ENCODE measurements at places on chromosomes 11 and 22.
A peak's percentile ranks its signal among the peaks of the same experiment; 100 is the strongest.

- DNase-seq, result no peak
These were observed 444 bp downstream of the CAVIN3 start for GRCh38 chr11:6319704-6320410.

DNA sequence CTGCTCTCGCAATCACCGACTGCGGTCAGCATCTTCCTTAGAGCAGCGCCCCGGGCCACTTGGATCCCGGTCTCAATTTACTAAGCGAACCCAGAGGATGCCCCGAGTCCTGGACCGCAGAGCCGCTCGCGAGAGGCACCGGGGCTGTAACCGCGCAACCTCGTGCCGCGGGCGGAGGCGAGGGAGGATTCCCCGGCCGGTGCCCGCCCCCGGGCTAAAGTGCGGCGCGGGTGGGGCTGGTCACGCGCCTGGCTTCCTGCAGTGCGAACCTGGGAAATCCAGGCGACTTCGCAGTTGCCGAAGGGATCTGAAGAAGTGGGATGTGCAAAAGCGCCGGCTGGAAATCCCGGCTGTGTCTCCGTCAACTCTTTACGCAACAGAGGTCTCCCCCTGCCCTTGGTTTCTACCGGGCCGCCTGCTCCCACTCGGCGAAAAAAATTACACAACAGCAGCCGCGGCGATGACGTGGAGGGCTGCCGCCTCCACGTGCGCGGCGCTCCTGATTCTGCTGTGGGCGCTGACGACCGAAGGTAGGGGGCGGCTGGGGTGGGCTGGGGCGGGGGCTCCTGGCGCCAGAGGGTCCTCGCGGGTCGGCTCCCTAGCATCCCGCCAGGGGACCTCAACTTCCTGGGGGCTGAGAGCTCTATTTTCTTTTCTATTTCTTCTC lies at the start of gene NCR3LG1:
NCR3LG1 (plus strand) TSS at position 291 of the 667 bp plus-strand sequence; CDS start at position 461, 170 bp downstream.
- peak; percentile 44 for DNase-seq

DNA sequence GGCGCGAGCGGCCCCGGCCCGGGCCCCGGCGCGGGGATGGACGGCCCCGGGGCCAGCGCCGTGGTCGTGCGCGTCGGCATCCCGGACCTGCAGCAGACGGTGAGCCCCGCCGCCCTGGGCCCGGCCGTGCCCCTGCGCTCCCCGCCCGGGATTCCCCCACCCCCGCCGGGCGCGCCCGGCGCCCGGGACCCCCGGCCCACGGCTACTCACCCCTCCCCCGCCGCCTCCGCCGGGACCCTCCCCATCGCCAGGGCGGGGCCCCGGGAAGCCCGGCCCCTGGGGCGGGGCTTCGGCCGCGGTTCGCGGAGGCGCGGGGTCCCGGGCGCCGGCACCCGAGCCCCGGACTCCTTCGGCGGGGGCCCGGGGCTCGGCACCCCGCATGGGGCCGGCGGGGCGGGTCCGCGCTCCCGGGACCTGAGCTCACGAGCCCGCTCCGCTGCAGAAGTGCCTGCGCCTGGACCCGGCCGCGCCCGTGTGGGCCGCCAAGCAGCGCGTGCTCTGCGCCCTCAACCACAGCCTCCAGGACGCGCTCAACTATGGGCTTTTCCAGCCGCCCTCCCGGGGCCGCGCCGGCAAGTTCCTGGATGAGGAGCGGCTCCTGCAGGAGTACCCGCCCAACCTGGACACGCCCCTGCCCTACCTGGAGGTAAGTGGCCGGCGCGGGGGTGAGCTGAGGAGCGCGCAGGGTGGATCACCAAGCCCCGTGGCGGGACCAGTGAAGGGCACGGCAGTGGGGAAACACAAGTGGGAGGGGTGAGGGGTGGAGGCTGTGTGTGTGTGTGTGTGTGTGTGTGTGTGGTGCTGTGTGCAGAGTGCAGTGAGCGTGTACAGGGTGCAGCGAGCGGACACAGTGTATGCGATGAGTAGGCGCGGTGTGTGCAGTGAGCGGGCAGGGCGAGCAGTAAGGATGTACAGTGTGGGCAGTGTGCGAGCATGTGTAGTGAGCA lies 2.3 kb downstream of the SHANK3 start:
- DNase-seq, result no peak

- no peak for DNase-seq
These were observed 7.2 kb downstream of the RAB36 start for GRCh38 chr22:23152238-23153114.

DNA sequence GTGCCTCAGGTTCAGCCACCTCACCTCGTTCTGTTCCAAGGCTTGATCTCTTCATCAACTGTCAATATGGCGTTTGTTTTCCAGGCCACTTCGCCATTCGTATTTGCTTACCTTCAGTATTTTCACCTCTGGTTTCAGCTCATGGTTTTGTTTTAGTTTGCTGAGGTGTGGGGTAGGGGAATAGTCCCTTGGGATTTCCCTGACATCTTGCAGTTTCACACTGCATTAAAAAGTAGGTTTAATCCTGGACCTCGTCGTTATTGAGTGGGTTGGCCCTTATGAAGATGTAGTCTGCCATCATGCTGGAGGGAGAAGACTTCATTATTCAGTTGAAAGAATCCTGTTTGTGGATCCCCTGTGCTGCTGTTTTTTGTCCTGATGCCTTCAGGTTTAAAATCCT lies 46.0 kb downstream of the C11orf91 start:
- no peak for DNase-seq

- DNase-seq, result no peak
These were observed 5.0 kb upstream of the PDE3B start for GRCh38 chr11:14638561-14638960.

DNA sequence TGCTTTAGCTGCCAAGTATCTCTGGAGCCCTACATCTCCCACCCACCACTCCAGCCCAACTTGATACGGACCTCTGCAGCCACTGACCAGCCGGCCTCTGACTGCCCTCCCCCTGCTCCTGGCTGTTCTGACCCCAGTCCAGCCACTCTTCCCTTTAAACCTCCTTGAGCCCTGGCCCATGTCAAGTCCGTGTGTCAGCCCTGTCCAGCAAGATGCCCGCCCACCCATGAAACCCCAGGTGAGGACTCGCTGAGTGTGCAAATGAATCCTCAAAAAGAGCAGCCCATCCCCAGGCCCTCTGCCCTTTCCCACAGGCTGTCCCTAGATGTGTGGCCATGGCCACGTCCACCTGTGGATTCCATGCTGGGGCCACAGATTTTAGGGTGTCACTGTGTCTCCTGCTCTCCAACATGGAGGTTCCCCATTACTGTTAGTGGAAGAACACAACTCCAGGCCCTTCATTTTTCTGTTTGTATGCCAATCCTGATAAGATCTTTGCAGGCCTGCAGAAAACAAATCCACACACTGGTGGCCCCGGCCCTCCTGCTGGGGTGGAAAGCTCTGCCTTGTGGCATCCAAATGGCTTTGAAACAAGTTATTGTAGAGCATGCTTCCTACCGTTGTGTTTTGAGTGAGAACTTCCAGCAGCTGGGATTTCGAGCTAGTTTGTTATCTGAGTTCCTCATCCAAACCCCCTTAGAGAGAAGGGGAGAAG lies 22.7 kb upstream of the ADORA2A start:
- DNase-seq, result no peak

DNA sequence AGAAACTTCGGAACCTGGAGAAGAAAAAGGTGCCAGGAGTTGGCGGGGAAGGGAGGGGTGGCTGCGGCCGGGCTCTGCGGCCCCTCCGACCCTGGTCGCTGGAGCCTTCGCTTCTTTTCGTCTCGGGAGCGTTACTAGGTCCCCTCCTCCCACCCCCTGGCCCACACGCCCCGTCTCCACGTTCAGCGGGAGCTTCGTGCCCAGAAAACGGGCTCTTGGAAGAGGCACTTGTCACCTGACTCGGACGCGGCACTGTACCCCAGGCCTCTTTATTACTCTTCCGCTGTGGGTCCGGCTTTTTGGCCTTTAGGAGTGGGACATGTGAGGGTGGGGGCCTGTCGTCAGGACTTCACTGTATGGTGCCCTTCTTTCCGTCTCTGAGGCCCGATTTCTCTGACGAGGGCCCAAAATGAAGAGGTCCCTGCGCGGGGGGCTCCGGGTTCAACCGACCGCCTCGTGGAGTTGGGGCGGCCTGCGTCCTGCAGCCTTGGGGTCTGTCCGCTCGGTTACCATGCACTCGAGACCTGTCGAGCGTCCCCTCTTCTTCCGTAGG lies 1.2 kb downstream of the CAPRIN1 start:
- no peak for DNase-seq

All from midbrain (tissue), 1 donor.